ENCODE measurements at places on chromosomes 2 and 18.

DNA sequence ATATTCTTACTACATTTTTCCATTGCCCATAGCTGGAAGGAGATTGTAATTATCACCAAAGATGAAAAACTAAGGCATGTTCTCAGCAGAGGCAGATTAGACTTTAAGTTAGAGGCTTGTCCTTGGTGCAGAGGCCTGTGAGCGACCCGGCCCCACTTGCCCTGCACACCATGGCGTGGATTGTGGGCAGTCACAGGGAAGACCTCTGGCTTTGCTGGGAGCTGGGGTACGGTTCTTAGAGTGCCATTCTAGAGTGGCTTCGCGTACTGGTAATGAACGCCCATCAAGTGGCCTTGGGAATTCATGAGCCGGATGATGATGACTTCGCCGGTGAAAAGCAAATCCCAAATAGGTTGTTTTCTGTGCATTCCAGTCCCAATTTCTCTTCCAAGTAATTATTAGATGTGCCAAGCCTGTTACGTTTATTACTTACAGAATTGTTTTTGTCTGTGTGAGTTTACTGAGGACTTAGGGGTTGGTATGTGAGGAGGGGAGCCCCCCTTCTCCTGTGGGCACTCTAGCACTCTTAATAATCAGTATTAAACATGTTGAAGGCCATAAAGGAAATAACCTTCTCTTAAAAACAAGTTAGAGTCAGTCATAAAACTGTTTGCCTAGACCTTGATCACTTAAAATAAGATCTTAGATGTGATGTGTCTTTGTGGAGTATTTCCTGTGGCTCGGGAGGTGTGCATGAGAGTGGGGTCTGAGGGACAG lies 90.6 kb downstream of the LDLRAD4 start:
- DNase-seq: no peak

DNA sequence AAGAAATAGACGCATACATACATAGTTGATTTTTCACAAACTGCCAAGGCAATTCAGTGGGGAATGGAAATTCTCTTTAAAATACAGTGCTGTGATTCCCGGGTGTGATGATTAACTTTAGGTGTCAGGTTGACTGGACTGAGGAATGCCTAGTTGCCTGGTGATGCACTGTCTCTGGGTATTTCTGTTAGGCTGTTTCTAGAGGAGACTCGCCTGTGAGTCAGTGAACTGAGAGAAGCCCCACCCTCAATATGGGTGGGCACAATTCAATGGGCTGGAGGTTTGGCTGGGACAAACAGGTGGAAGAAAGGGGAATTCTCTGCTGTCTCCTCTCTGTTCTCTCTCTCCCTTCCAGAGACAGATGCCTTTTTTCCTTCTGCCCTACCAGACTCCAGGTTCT lies 187.6 kb downstream of the ARHGAP28 start:
- no peak for DNase-seq

DNA sequence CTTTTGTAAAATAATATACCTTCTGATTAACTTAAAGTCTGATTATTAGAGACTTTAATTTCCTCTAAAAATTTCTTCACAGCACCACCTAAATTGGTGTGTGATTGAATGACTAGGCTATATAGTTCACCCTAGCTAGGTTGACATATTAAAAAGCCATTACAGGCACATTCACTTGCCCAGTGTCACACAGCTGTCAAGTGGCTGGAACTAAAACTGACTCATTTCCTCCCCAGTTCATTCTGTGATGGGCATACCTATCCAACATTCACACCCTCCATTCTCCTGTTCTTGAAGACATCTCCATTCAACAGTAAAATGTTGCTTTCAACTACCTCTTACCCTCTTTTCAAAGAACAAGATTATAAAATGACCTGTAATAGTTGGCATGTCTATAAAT lies 334.5 kb downstream of the ARHGAP15 start:
- DNase-seq: no peak

GRCh38 chr2:208359632-208359986 lies 47.0 kb upstream of the PTH2R start:
- DNase-seq: no peak

GRCh38 chr2:74385396-74385795 lies 5.3 kb upstream of the DCTN1 start:
- peak; percentile 83 for DNase-seq

GRCh38 chr18:56542476-56542875 lies 95.9 kb downstream of the TXNL1 start:
- DNase-seq: no peak

DNA sequence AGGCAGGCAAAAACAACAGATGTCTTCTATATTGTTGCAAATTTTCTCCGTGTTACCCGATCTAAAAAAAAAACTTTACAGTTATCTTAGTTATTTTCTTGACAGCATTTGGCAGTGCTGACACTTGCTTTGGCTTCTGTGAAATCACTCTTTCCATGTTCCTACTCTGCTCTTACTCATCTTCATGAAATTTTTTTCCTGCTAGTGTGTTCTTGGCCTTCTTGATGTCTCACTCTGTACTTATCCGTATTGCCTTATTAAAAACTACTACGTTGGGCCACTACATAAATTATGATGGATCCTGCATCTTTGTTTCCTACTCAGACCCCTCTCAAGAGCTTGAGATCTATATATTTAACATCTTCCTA lies 134.4 kb downstream of the IKZF2 start:
- DNase-seq: no peak

GRCh38 chr2:46983065-46983801 lies 67.6 kb upstream of the MCFD2 start:
- peak; percentile 31 for DNase-seq

DNA sequence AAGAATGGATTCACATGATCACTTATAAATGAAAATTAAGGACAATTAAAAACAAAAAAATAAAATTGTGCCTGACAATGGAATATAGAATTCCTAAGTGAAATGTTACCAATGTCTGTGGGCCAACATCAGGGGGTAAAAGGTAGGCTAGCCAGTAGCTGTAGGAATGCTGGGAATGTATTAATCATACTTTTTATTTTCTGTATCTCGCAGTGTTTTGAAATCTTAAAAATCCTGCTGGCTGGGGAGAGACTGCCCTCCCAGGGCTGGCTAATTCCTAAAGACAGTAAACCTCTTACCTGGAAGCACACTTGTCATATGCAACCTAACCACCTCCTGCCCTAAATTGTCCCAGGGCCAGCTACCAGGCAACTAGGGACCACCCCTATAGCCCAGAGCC lies 69.8 kb downstream of the REV1 start:
- DNase-seq: no peak
